ENCODE measurements at places on chromosomes 5 and 9.

DNA sequence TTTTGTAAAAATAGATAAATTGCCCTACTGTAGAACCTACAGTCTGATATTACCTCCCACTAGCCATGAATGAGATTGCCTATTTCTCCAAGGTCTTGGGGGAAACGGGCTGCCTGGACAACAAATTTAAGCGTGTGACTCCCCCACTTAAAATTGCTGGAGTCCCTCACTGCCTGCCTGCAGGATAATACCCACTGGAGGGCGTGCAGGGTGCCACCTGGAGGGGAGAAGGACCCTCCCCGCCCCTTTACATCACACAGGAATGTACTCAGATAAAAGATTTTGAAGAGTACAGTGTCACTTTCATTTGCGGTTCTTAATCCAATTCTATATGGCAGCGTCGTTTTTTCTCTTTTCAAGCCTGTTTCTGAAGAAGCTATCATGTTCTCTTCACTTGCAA lies 6.2 kb upstream of the TRIM7 start:
- DNase-seq = no peak

DNA sequence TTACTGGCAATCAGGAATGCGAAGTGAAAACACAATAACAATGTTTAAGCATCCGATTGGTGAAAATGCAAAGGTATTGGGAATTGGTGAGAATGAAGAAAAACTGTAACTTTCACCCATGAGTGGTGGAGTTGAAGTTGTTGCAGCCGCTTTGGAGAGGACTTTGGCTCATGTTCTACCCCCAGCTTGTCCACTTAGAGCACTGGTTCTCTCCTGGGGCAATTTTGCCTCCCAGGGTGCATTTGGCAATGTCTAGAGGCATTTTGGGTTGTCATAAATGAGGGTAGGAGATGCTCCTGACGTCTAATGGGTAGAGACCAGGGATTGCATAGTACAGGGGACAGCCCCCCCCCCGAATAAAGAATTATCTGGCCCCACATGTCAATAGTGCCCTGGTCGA lies 46.2 kb downstream of the ANKRD33B start:
- DNase-seq = no peak

GRCh38 chr9:133904346-133905090 lies 87.6 kb downstream of the VAV2 start:
- DNase-seq = no peak

DNA sequence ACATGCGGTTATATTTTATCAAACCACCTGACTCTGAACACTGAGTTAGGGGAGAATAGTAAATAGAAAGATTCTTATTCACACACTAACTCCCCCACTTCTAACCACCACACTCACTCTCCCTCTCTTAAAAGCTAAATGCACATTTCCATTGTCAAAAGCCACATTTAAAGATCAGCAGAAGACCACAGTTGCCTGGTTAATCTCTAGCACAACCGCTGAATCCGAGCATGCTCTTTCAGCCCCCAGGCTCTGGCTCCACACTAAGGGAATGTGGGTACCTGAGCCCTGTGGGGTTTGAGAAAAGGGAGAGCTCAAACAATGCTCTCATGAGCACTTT lies 35.7 kb downstream of the PFDN1 start:
- no peak for DNase-seq

- DNase-seq = no peak
Measured at GRCh38 chr5:53373451-53374158, 106.8 kb upstream of the FST start.

GRCh38 chr5:138498376-138498775 lies 33.1 kb downstream of the EGR1 start:
- no peak for DNase-seq

GRCh38 chr5:178221853-178222252 lies 10.7 kb downstream of the PHYKPL start:
- no peak for DNase-seq

DNA sequence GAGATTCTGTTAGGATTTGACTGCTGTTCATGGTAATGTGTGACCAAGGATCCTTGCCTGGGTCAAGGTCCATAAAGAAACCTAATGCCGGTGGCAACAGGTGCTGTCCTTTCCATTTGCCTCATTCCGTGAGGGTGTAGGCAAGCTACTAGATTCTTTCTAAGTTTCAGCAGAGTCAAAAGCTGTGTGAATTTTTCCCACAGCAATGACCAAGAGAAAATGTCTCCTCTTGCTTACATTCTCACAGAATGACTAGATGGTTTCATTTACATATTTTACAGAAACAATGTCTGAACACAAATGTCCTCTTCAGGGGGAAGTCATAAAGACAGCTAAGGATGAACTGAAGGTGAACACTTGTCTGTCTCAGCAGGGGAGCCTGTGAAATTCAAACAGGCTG lies 75.3 kb upstream of the SV2C start:
- no peak for DNase-seq

GRCh38 chr5:112548246-112548881 lies 129.3 kb upstream of the EPB41L4A start:
- DNase-seq = no peak

- no peak for DNase-seq
Measured at GRCh38 chr5:91176288-91177016, 206.7 kb downstream of the ARRDC3 start.

DNA sequence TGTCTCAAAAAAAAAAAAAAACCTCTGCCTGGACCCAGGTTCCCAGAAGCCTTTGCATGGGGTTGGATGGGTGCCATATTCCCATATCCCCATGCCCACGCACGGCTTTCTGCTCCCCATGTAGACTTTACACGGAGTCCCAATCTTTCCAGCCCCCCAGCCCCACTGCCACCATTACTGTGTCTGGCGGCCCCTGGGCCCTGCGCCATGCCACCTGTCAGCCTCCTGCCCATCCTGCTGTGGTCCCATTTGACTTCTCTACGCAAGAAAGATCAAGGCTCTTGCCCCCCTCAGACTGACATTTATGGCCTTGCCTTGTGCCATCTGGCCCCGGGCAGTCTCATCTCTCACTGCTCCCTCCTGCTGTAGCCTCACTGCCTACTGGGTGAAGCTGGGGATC lies 6.5 kb upstream of the AK1 start:
- no peak for DNase-seq

GRCh38 chr5:83718195-83718825 lies 2.3 kb downstream of the HAPLN1 start:
- peak; percentile 76 for DNase-seq

GRCh38 chr5:81167544-81167943 lies 65.6 kb upstream of the CKMT2 start:
- DNase-seq = no peak

DNA sequence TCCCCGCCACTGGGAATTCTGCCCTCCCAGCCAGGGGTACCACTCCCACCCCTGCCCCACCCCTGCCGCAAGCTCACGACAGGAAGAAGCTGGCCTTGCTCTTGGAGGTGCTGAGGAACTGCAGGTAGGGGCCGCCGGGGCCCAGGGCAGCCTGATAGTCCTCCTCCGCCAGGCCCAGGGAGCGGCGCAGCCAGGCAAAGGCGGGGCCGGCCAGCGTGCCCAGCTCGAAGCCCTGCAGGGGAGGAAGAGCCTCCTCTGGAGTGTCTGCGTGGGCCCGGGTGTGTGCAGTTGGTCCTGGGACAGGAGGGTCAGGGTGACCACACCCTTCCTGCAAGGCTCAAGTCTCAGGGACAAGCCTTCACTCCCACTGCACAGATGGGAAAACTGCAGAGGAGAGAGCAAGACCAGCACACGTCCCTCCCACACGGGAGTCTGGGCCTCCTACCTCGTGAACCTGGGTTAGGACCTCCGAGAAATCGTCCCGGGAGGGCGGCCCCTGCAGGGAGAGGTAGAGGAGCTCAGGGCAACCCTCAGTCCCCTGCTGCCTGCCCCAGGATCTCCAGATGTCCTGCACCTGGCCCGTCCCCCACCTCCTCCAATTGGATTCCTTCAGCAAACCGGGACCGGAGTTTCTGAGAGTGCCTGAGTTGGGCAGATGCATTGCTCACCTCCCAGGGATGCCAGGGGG lies 2.4 kb downstream of the PIP5KL1 start:
- no peak for DNase-seq

GRCh38 chr5:154652746-154653417 lies 102.3 kb upstream of the LARP1 start:
- no peak for DNase-seq

GRCh38 chr5:139806111-139806510 lies 10.5 kb downstream of the PSD2 start:
- DNase-seq = peak; percentile 59

All from pons (tissue), 1 donor.